HTR-8/SVneo (cell line): ENCODE measurements at places on chromosomes 6 and 20.

DNA sequence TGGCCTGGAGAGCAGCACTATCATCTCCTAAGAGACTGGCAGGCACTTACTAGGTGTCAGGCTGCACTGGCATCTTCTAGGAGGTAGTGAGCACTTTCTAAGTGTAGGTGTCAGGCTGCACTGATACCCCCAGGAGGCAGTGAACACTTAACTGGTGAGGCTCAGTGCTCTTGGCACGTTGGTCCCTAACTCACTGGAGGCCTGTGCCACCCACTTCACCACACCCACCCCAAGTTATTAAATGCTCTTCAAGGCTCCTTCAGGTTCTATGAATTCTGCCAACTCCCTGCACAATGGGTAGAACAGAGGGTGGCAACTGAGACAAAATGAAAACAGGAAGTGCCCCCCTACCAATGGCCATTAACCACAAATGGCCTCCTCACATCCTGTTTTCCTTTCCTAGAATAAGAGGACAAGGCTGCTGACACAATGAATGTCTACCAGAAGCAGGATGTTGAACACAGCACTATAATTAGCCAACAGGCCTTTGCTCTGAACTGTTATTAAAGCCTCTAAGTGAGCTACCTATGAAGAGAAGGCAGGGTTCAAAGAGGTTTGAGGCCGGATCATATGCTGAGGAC lies 29.4 kb downstream of the NCOA5 start:
- no peak for DNase-seq

- no peak for DNase-seq
Measured at GRCh38 chr6:128822271-128822670, 60.7 kb upstream of the LAMA2 start.

GRCh38 chr20:38167328-38167850 lies 2.3 kb upstream of the TGM2 start:
- no peak for DNase-seq

DNA sequence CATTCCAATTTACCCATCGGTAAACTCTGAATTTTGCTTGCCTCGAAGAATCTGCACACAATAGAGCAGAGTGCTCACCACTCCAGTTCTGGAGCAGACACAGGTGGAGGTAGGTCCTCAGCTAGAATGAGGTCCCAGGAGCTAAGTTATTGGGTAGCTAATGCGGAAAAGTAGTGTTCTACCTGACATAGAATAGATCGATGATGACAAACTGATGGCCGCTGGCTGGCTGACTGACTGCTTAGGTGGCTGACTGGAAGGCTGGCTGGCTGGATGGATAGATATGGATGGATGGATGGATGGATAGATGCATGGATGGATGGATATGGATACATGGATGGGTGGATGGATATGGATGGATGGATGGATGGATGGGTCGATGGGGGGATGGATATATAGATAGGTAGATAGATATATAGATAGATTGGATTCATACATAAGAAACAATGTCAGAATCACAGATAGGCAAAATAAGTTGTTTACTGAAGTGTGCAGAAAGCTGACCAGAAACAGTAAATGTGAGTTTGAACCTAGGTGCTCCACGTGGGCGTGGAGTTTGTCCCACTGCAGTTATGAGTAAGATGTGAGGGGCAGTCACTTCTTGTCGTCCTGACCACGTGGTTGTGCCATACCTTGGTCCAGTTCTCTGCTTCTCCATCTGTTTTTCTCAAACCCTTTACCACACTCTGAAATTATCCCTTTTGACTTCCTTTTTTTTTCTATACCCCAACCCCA lies 62.1 kb downstream of the TBXT start:
- no peak for DNase-seq

- no peak for DNase-seq
Measured at GRCh38 chr6:33724102-33725023, 12.9 kb upstream of the UQCC2 start.

- no peak for DNase-seq
Measured at GRCh38 chr6:13418844-13419243, 68.6 kb downstream of the GFOD1 start.

- DNase-seq = no peak
Measured at GRCh38 chr6:161829291-161829729, 555.4 kb upstream of the AGPAT4 start.

DNA sequence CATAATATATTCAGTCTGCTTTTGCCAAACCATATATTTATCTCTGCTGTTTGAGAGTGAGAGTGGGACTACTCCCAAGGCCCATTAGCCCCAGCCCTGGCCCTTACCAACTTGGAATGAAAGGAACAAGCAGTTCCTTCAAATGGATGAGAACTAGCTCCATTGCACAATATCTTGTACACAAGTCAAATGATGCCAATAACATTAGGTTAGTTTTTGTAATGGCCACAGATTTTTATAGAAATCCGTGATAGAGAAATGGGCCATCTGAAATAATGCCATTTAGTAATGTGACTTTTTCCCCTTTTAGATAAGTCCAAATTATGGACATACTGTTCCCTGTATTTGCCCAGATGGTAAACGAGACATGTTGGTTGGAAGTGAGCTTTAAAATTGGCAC lies 117.0 kb downstream of the MAP3K7 start:
- DNase-seq = no peak
